Activated CD8-positive, alpha-beta memory T cell treated with anti-CD3 and anti-CD28 coated beads for 48 hours (primary cell): ENCODE measurements at places on chromosomes 4 and X.

DNA sequence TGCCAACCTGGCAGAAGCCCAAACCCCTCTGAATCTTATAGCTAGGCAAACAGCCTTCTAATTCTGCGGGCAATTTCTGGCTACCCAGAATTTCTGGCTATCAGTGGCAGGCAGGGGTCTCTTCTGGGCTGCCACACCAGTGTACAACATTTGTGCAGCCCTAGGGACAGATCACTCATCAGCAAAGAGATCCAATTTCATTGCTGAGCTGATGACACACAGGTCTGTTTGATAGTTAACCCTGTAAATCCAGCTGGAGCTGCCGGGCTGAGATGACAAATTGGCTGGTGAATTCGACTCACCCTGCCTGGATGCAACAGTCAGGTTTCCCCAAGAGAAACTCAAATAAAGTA, 2.4 kb downstream of the MID1 start:
- DNase-seq = no peak

GRCh38 chr4:55308071-55308470, 38.0 kb upstream of the SRD5A3 start:
- DNase-seq = no peak

- no peak for DNase-seq
These were observed 1305.8 kb downstream of the PCDH7 start for GRCh38 chr4:32025851-32026459.

GRCh38 chrX:13923289-13923688, 106.4 kb upstream of the GPM6B start:
- DNase-seq = no peak

DNA sequence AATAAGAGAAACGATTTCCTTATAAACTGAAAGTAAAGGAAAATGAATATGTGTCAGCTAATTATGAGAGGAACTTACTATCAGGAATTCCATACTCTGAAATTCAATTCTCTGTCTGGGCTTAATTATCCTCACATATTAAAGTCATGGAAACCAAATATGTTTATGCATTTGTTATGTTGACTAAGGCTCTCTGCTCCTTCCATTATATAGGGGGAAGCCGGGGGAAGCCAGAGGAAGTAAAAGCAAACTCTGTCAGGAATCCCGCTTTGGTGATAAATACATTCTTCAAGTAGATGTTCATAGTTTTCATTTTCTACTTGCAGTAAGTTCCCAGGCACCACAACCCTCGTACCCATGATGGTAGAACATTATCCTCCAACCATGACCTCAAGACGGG, 142.8 kb upstream of the VCX2 start:
- no peak for DNase-seq

GRCh38 chr4:114272226-114272625, 292.8 kb upstream of the ARSJ start:
- no peak for DNase-seq
